ENCODE measurements at places on chromosomes 7 and 10.

GRCh38 chr10:76738991-76739390 lies 898.6 kb downstream of the KCNMA1 start:
- DNase-seq, result peak; percentile 10

- no peak for DNase-seq
These were observed 15.0 kb downstream of the IQCE start for GRCh38 chr7:2573761-2574160.

- peak; percentile 46 for DNase-seq
These were observed 29.7 kb downstream of the TRIM8 start for GRCh38 chr10:102673819-102674511.

- no peak for DNase-seq
These were observed 570.9 kb downstream of the CCSER2 start for GRCh38 chr10:84899268-84899667.

- no peak for DNase-seq
These were observed 53.2 kb downstream of the ICA1 start for GRCh38 chr7:8208816-8209215.

DNA sequence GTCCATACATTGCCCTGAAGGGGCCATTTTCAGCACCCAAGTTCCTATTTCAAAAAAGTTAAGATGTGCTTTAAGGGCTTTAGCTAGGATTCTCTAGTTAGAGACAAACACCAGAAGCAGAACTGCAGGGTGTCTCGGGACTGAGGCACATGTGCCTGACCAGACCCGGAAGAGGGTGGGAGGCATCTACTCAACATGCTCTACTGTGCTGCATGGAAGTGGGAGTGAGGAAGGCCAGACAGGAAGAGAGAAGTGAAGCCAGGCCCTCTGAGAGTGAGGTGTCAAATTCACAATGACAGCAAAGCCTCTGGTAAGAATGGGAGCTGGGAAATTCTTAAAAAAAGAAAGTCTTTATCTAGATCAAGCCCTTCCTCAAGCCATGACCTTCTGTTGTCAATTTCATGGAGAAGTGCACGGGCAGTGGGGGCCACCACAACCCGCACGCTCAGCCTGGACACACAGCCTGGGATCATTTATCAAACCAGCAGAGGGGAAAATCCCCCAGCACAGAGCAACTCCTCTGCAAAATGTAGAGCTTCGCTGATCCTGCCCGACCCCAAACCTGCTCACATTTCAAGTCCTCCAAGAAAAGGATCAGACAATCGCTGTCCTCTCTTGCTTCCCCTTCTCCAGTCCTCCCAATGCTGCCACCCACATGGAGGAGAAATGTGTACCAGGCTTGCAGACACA lies 38.7 kb downstream of the PLXNA4 start:
- DNase-seq, result no peak

- DNase-seq, result peak; percentile 48
These were observed 3.0 kb downstream of the GCC1 start for GRCh38 chr7:127582361-127582760.

DNA sequence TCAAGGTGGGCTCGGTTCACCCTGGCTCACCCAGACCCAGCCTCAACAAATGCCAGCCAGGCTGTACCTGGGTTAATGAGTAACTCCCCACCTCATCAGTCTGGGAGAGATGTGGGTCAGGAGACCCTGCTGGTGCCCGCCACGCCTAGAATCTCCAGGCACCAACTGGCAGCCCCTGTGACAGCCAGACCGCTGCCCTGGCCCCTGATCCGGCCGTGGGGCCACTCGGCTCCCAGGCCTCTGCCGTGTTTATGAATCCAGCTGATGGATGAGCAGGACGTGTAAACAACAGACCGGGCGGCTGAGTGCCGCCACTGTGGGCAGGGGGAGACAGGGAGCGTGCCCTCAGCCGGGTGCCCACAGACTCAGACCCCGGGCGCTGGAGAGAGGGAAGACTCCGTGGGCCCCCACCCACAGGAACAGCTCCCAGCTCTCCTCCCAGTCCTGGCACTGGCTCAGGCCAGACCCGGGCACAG lies 34.0 kb upstream of the PDGFA start:
- DNase-seq, result no peak

DNA sequence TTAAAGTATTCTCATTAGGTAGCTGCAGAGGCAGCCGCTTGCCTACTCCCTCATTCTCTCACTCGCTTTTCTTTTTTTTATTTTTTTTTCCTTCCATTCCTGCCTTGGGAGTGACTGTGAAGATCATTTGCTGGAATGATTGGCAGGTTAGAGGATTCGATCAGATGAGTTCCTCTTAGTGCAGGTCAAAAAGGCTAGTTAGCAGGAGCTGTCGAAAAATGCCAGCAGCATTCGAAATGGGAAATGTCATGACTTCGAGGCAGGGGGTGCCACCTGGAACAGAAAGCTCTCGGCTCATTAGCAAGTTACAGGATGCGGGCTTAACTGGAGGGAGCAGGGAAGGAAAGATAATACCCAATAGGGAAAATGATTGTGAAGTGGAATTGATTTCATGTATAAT lies 137.5 kb upstream of the FZD1 start:
- no peak for DNase-seq

- DNase-seq, result no peak
These were observed 233.9 kb upstream of the CACNA2D1 start for GRCh38 chr7:82677493-82677892.

GRCh38 chr10:69123306-69123746 lies 652 bp upstream of the VPS26A start:
- DNase-seq, result no peak

- DNase-seq, result no peak
These were observed 12.9 kb upstream of the DENND2A start for GRCh38 chr7:140653319-140654108.

DNA sequence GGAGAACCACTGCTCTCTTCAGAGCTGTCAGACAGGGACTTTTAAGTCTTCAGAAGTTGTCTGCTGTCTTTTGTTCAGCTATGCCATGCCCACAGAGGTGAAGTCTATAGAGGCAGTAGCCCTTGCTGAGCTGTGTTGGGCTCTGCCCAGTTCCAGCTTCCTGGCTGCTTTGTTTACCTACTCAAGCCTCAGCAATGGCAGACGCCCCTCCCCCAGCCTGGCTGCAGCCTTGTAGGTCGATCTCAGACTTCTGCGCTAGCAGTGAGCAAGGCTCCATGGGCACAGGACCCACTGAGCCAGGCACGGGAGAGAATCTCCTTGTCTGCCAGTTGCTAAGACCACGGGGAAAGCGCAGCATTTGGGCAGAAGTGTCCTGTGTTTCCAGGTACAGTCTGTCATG lies 12.1 kb upstream of the CPA2 start:
- no peak for DNase-seq

DNA sequence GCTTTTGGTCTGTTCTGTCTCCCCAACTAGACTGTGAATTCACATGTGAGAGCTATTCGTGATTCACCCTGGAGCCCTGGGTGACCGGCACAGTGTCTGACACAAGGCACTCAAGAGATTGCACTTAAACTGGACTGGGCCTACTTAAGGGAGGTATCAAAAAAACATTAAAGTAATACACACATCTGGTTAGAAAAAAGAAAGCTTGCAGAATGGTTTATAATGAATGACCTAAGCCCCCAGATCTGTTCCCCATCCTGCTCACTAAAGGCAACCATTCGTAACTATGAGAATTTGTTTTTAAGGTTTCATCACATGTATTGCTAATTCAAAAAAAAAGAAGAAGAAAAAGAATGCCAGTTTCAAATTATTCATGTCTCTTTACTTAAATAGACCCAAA lies 74.5 kb downstream of the DGKI start:
- no peak for DNase-seq

DNA sequence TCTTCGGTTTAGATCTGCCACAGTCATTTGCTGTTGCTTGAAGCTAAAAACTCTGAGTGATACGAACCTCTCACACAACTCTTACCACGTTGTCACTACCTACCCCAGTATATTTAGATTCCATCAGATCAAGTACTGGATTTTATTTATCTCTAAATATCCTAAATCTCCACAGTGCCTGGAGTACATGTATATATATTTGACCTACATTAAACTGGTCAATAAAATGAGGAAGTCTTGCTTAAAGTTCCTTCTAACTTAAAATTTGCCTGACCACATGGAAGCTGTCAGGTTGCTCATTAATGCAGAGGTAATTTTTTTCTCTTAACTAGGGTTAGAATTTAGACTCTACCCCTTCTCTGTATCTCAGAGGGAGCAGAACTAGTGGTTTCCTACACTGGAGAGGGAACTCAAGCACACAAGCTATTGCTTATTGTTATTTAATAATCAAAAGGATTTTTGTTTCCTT lies 3.1 kb upstream of the MACC1 start:
- no peak for DNase-seq

DNA sequence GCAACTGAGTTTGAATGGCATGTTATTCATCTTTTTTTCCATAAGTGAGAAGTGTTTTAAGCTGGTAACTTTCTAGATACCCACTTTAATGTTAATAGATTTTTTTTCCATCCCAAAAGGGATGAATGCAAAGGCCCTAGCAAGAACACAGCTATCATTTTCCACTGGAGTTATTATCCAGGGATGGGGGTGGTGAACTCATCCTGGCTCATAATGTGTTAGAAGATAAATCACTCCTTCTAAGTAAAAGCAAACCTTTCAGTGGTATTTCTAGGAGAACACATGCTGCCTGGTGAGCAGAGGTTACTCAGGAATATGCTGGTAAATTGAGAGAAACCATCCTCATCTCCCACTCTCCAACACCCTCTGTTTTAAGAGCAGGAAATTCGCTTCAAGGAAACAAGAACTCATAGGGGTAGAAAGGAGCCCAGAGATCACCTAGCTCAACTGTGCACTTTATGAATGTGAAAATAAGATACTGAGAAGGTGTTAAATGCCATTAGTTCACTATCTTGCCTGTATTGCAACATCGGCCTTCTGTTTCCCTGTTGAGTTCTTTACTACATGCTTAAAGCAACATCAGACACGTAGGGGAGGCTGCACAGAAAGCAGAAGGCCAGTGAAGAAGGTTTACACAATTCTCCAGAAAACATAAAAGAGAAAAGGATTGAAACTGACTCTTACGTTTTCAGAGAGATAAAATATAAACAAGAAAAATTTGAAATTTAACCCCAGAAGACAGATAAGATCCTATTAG lies 264.0 kb upstream of the PRKCQ start:
- no peak for DNase-seq

GRCh38 chr7:28800150-28800549 lies 158.0 kb downstream of the TRIL start:
- DNase-seq, result no peak

GRCh38 chr7:19095353-19095860 lies 22.0 kb downstream of the TWIST1 start:
- no peak for DNase-seq

- DNase-seq, result no peak
These were observed 344.2 kb upstream of the ADARB2 start for GRCh38 chr10:2081501-2081900.

- DNase-seq, result no peak
These were observed 60.3 kb downstream of the CPXM2 start for GRCh38 chr10:123831259-123831658.

GRCh38 chr10:25890995-25891394 lies 43.0 kb upstream of the MYO3A start:
- DNase-seq, result no peak

DNA sequence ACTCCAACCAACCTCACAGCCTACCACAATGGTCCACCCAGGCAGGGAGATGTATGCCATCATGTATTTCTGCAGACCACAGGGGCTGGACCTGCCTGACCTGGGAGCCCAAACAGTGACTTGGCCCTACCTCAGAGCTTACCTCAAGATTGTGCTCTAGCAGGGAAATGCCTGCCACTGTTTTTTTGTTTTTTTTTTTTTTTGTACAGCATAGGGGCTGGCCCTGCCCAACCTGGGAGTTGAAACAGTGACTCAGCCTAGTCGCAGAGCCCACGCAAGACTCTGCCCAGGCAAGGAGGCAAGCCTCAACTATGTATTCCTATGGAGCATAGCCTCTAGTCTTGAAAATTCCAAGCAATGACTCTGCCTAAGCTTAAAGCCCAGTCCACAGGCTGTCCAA lies 39.3 kb upstream of the CDK6 start:
- no peak for DNase-seq

Data from anterior cingulate cortex (tissue), 58 donors.